ENCODE measurements at places on chromosomes 2 and 18. TPM values are rescaled to one million over a fixed set of nuclear protein-coding genes. Genes with fewer than 3 reads are reported as not detected.

SCYGR4 gene
- not detected for total RNA-seq

- H3K4me1 ChIP-seq, result peaks cover 13% of the 10 kb centered on the region
- no peaks in the 10 kb centered on the region for H3K27me3 ChIP-seq
- H3K27ac ChIP-seq, result no peak overlapping the region
- no peaks in the 10 kb centered on the region for H3K36me3 ChIP-seq
Measured at GRCh38 chr2:201831469-201831868, 25.1 kb downstream of the CDK15 start.

GRCh38 chr18:46155641-46156051, 51.5 kb downstream of the HAUS1 start:
- H3K4me3 ChIP-seq, result no peak overlapping the region
- H3K4me1 ChIP-seq, result peaks cover 6% of the 10 kb centered on the region
- no peak for DNase-seq
- H3K27me3 ChIP-seq, result no peaks in the 10 kb centered on the region
- H3K36me3 ChIP-seq, result no peaks in the 10 kb centered on the region

HOXD4 gene
- total RNA-seq, result 1.3 TPM

- H3K4me3 ChIP-seq, result no peak overlapping the region
- H3K27ac ChIP-seq, result no peak overlapping the region
Measured at GRCh38 chr2:109342930-109343329, 213.9 kb downstream of the SH3RF3 start.

- H3K27me3 ChIP-seq, result peaks cover 84% of the 10 kb centered on the region
- no peaks in the 10 kb centered on the region for H3K36me3 ChIP-seq
- H3K27ac ChIP-seq, result no peak within 1 kb of the TSS
- DNase-seq, result peak; percentile 30
Measured at GRCh38 chr18:500632-501405, at the start of gene COLEC12. Gene COLEC12 (minus strand): TSS chr18:500701. CDS start chr18:500514, 187 bp downstream.

CCDC74A gene
- 24.0 TPM for total RNA-seq

LIMS2 gene
- 8.8 TPM for total RNA-seq

GYPC gene
- 84.4 TPM for total RNA-seq

DNA sequence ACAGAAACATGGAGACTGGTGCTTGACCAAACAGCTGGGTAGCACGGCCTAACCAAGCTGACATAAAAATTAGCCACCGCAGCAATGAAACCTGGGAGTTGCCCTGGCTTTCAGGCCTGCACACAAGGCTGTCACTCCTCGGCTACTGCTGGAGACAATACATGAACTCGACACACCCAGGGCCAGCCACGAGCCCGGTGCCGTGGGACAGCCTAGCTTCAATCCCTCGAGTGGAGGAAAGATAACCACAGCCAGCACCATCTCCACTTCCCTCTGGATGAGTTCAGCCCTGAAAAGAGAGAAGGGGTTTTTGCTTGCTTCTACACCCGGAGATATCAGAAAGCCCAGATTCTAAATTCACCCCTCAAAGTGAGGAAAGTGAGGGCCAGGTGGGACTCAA, 78.0 kb downstream of the BCL2L11 start:
- no peak for DNase-seq
- H3K36me3 ChIP-seq, result no peaks in the 10 kb centered on the region
- H3K27me3 ChIP-seq, result no peaks in the 10 kb centered on the region
- no peak overlapping the region for H3K27ac ChIP-seq

GRCh38 chr2:69694894-69695849, 46.8 kb upstream of the ANXA4 start:
- H3K36me3 ChIP-seq, result no peaks in the 10 kb centered on the region
- no peak for DNase-seq
- no peak overlapping the region for H3K27ac ChIP-seq

- H3K36me3 ChIP-seq, result no peaks in the 10 kb centered on the region
- no peak overlapping the region for H3K4me3 ChIP-seq
- no peak overlapping the region for H3K27ac ChIP-seq
- DNase-seq, result no peak
- peaks cover 8% of the 10 kb centered on the region for H3K4me1 ChIP-seq
Measured at GRCh38 chr2:62672601-62673000, 32.9 kb upstream of the EHBP1 start.

- no peaks in the 10 kb centered on the region for H3K27me3 ChIP-seq
- H3K36me3 ChIP-seq, result peaks cover 4% of the 10 kb centered on the region
- H3K4me1 ChIP-seq, result peaks cover 24% of the 10 kb centered on the region
- H3K27ac ChIP-seq, result no peak overlapping the region
Measured at GRCh38 chr2:168215813-168216212, 31.6 kb downstream of the STK39 start.

DNA sequence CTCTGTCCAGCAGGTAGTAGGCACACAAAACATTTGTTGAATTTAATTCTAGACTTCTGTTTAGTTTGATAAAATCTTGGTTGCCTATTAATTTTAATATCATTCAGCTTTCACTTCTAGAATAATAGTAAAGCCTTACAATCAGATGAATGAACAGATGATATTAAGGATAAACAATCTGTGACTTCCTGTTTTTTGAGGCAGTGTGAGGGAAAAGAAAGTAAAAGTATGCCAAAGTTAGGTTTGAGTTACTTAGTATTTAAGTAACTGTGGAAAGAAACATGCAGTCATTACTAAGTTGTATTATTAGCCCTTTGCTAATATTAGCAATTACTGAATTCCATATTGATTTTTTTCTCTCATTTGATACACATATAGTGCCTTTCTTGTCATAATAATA, 31.5 kb downstream of the EPB41L5 start:
- no peaks in the 10 kb centered on the region for H3K4me1 ChIP-seq
- H3K4me3 ChIP-seq, result no peak overlapping the region
- no peak for DNase-seq
- no peaks in the 10 kb centered on the region for H3K27me3 ChIP-seq
- no peak overlapping the region for H3K27ac ChIP-seq

All from neural crest cell (in vitro differentiated cells).